Urinary bladder (tissue), 4 donors: ENCODE measurements at places on chromosomes 4 and X.
A peak's percentile ranks its signal among the peaks of the same experiment; 100 is the strongest.

DNA sequence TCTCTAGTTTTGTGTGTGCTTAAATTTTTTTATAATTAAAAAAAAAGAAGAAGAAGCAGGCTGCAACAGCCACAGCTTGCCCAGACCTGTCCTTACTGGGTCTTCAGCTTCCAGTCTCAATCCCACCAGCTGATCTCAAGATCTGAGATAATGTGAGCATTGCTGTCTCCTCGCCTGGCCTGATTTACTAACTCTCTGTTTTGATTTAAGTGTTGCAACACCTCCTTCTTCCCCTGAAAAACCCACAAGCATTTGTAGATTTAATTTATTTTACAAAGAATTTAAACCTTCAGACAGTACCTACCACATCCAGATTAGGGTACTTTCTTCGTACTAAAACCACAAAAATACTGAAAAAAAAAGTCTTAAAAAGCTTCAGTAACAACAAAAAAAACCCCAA, 38.0 kb downstream of the FAM241A start:
- no peak for DNase-seq

- DNase-seq, result no peak
Measured at GRCh38 chr4:89922848-89923416, 28.3 kb downstream of the MMRN1 start.

- DNase-seq, result no peak
Measured at GRCh38 chr4:150142831-150143230, 64.6 kb downstream of the DCLK2 start.

GRCh38 chr4:174156239-174156826, 127.1 kb downstream of the FBXO8 start:
- no peak for DNase-seq

- no peak for DNase-seq
Measured at GRCh38 chr4:165293927-165294649, 33.4 kb upstream of the MSMO1 start.

- peak; percentile 2 for DNase-seq
Measured at GRCh38 chrX:12548746-12549145, 242.5 kb upstream of the PRPS2 start.

DNA sequence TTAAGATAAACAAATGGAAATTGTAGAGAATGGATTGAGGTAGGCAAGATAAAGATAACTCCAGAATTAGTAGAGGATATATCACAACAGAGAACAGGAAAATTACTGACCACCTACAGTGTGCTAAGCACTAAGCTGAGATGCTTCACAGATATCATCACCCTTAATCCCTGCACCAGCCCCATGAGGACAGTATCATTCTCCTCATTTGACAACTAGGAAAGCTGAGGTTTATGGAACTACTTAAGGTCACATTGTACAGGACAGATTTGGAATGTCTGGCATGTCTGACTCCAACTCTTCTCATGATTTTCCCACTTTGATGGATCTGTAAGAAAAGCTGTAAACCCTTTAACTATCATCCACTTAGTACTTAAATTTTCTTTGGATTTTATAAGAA, 95.5 kb downstream of the CASK start:
- no peak for DNase-seq
